IPS-NIHi11 (cell line): ENCODE measurements at places on chromosomes 11 and 22.
A peak's percentile ranks its signal among the peaks of the same experiment; 100 is the strongest.

- DNase-seq: no peak
These were observed 934.9 kb downstream of the BRD1 start for GRCh38 chr22:48892578-48893287.

DNA sequence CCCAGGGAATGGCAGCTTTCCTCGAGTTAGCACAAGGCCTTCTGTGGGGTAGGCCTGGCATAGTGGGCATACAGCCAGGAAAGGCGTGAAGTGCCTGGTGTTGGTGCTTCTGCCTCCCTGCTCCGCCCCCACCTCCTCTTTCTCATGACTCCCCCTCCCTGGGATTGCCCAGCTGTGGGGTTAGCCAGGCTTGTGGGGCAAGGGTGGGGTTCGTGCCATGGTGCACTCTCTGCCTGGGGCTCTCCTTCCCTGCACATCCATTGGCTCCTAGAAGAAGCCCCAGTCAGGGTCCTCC, 236.8 kb upstream of the NCAM1 start:
- no peak for DNase-seq

DNA sequence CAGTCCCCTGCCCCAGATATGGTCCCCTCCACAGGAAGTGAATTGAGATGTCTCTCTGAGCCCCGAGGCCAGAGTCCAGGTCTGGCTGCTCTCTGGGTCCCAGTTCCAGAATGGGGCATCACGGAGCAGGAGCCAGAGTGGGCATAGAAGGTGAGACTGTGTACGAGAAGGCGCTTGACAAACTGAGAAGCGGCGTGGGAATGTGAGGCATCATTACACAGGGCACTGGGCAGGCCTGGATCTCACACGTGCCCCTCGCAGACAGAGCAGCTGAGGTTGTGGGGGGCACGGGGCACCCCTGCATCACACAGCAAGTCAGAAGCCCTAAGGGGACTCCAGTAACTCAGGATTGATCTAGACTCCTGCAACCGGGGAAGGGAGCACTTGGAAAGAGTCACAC, 9.2 kb downstream of the STARD10 start:
- DNase-seq: no peak

- no peak for DNase-seq
These were observed 94.7 kb downstream of the SERGEF start for GRCh38 chr11:17918049-17918605.

DNA sequence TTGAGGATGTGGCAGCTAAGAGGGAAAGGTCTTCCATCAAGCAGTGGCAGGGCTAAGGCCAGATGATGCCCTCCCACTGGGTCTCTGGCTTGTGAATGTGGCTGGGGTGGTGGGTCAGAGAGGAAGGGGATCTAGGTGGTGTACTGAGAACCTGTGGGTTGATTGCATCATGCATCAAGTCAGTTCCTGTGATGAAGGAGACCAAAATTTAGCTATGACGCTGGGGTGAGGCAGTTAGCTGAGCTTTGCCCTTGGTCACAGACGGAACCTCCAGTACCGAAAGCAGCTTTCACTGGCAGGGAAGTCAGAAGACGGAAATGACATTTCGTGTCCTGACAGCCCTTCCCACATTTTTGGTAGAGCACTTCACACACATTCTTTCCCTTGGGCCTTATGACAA, 20.7 kb downstream of the ATG16L2 start:
- DNase-seq: no peak

GRCh38 chr11:101126551-101127196, 2.9 kb downstream of the PGR start:
- DNase-seq: peak; percentile 29

GRCh38 chr11:65997286-65997685, 4.7 kb downstream of the EIF1AD start:
- no peak for DNase-seq

DNA sequence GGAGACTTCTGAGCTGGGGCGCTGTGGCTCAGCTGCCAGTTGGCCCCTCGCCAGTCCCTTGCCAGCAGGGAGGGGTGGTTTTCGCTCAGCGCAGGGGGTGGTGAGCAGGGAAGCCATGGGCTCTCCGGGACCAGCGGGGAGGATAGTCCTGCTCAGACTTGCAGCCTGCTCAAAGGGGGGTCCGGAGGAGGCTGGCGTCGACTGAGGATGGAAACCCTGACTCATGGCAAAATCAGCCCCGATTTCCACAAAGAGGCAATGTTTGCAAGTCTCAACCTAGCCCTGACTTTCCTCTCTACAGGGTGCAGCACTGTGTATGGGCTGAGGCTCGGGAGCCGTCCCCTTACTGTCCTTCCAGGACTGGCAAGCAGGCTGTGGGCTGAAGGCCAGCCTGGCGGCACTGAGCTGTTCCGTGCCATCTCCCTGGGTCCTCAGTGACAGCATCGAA, 35.1 kb downstream of the FBLN1 start:
- no peak for DNase-seq

GRCh38 chr11:90701716-90702115, 478.9 kb upstream of the CHORDC1 start:
- DNase-seq: no peak

- no peak for DNase-seq
These were observed 15.4 kb downstream of the PRR14L start for GRCh38 chr22:31734512-31734911.

GRCh38 chr11:61041755-61042518, 60.4 kb upstream of the CD5 start:
- DNase-seq: peak; percentile 73
